T-helper 22 cell (primary cell): ENCODE measurements at places on chromosomes 7 and 10.

DNA sequence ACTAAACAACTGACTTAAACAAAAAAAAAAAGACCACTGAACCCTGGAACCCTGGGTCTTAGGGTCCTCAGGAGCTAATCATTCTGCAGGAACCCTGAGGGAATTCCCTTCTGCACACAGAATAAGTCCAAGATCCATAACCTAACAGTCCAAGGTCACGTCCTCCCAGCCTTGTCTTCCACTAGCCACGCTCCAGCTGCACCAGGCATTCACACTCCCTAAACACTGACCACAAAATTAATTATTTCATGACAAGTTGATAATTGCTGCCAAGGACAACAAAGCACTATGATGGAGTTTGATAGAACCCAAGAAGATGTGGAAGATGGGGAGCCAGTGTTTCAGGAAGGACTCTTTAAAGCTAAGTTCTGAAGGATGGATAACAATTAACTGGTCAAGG lies 130.6 kb downstream of the SH3PXD2A start:
- DNase-seq: no peak

DNA sequence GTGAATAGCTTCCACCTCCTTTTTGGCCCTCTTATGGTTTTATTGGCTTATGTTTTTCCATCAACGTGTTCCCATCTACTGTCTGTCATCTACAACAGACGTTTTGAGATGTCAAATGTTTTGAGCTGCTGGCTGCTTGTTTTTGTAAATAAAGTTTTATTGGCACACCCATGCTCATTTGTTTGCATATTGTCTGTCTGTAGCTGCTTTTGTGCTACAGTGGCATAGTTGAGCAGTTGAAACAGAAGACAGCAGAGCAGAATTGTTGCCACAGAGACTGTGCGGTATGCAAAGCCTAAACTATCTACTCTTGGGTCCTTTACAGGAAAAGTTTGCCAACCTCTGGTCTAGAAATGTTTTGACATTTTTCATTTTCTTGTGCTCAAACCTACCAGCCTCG lies 88.7 kb downstream of the VPS50 start:
- DNase-seq: no peak

DNA sequence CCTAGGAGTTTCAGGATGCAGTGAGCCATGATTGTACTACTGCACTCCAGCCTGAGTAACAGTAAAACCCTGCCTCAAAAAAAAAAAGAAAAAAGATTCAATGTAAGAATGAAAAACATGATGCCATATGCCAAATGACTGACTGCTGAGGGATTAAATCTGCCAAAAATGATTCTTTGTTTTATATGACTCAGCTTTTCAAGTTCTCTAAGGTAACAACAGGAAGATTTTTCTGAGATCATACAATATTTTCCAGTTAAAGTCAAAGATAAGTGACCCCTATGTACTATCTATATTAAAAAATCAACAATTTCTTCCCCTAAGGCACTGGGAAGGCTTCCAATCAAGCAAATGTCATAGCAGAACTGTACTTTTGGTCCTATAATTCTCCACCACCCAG lies 271.2 kb upstream of the IMMP2L start:
- no peak for DNase-seq

DNA sequence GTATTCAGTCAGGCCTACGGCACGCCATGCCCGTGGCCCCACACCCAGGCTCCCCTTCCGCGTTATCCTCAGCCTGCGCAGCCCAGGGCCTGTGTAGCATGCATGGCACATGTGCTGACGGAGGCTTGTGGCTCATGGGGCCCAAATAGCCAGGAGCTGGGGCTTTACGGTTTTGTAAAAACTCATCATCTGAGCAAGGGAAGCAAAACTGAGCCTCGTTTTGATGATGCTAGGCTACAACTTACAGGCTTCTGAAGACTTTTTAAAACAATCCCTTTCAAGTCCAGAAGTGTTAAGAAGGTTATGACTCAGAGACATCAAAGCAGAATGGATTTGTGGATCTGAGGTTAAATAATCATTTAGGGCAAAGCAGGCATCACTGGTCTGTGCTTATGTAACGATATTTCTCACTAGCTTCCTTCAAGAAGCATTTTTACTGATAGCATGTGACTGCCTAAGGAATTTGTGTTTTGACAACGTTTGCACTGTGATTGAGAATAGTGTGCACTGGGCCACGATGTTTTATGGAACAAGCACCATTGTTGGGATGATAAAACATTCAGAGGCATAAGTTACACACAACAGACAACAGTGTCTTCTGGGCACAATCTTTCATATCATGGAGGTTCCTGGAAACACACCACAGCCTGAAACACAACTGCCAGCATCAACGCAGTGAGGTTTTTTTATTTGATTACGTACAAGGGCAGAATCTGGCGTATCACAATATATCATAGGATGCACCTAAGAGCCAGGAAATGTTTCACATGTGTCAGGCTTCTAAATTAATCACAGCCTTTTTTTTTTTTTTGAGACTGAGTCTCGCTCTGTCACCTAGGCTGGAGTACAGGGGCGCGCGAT lies 274.3 kb downstream of the CCDC3 start:
- no peak for DNase-seq

- no peak for DNase-seq
Observed at GRCh38 chr10:132555648-132556575, 18.3 kb downstream of the INPP5A start.

DNA sequence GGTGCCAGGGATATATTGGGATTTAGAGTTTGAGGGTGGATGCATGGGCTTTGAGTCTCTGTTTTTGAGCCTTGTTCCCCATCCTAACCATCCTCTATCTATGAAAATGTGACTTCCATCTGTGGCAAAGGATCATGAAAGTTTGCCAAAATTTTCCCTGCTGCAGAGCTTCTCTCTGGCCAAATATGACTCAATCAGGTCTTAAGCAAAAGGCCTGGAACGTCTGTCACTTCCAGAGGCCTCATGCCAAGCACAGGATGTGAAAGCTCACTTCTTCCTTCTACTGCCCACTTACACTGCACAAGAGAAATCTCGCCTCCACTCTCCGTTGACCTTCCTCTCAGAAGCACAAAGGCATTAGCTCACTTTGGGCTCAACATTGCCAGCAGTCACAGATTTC lies 696.9 kb upstream of the NRP1 start:
- no peak for DNase-seq

GRCh38 chr10:99648717-99649116 lies 10.6 kb upstream of the ENTPD7 start:
- DNase-seq: no peak

DNA sequence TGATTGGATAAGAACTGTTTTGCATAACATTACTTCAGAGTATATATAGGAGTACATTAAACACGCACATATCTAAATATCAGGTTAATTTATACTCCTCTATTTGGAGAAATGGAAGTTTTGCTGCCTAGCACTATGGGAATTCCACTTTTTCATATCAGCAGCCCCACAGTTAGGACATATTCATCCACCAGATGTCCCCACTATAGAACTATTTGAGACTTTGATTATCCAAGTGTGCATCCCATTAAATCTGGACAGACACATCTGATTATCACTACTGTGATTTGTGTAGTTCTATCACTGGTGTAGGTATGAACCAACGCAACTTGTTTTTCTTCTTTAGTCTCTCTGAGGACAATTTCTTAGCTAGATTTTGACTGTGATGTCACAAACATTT lies 345.7 kb downstream of the THSD7A start:
- DNase-seq: no peak

DNA sequence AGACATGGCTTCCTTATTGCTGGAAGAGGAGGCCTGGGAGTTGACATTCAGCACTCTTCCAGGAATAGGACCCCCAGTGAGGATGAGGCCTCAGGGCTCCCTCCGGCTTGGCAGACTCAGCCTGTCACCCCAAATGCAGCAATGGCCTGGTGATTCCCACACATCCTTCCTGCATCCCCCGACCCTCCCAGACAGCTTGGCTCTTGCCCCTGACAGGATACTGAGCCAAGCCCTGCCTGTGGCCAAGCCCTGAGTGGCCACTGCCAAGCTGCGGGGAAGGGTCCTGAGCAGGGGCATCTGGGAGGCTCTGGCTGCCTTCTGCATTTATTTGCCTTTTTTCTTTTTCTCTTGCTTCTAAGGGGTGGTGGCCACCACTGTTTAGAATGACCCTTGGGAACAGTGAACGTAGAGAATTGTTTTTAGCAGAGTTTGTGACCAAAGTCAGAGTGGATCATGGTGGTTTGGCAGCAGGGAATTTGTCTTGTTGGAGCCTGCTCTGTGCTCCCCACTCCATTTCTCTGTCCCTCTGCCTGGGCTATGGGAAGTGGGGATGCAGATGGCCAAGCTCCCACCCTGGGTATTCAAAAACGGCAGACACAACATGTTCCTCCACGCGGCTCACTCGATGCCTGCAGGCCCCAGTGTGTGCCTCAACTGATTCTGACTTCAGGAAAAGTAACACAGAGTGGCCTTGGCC lies 4.3 kb downstream of the PGAM2 start:
- no peak for DNase-seq

- no peak for DNase-seq
Observed at GRCh38 chr7:7164591-7164990, 17.8 kb upstream of the C1GALT1 start.

DNA sequence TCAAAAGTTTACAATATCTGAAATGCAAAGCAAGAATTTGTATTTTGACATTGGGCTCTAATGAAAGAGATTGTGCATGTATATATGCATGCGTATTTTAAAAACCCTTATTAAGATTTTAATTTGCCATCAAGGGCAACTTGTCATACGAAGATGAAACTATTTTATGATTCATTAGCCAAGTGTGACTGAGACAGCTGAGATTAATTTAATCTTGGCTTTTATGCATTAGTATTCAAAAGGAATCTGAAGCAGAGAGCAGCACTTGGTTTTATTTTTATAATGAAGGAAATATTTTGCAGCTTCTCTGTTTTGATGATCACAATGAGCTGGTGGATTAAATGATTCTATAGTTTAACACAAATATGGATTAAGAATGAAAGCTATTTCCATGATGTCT lies 45.9 kb upstream of the AKR1E2 start:
- DNase-seq: no peak

DNA sequence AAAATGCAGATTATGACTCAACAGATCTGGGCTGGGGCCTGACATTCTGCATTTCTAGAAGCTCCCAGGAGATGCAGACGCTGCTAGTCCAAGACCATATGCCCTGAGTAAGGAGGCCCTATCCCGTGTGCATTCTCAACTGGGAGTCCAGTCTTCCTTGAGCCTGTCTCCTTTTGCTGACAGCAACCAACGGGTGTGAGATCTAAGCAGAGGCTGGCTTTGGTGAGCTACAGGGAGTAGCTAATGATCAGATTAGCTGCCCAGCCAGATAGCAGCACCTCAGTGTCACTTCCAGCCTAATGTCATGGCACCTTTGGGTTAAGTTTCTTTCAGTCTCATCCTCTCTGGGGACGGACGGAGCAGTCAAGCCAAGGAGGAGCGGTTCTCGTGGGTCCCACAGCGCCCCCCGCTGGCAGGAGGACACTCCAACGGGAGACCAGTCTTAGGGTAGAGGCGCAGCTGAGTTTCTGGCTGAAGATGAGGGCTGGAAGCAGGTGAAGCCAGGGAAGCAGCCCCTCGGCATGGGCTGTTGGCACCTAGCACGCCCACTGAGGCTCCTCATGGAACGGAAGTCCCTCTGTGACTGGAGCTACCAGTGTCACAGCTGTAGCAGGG lies 154.0 kb downstream of the CCDC3 start:
- no peak for DNase-seq
